ENCODE measurements at places on chromosomes 7 and 10.

DNA sequence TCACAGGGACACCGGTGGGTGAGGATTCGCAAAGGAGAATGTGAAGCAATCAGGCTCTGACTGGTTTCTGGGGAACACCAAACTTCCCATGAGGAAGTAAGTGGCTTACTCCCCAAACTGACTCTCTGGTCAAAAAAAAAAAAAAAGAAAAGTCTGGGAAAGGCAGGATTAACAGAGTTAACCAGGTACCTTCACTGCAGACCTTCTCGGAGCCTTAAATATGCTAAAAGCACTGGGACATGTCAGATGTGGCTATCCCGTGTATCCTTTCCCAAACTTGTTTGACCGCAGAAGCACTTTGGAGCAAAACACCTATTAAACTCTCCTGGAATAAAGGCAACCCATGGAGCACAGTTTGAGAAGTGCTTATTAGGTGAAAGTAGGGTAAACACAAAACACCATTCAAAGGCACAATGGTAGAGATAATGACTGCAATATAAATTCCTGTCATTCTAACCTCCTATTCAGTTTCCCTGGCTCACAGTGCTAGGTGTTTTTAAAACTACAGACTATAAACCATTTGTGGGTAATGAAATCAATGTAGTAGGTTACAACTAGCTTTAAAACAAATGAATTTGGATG, 44.1 kb upstream of the MXI1 start:
- DNase-seq: no peak

GRCh38 chr10:132066812-132067211, 1.1 kb downstream of the JAKMIP3 start:
- DNase-seq: no peak

DNA sequence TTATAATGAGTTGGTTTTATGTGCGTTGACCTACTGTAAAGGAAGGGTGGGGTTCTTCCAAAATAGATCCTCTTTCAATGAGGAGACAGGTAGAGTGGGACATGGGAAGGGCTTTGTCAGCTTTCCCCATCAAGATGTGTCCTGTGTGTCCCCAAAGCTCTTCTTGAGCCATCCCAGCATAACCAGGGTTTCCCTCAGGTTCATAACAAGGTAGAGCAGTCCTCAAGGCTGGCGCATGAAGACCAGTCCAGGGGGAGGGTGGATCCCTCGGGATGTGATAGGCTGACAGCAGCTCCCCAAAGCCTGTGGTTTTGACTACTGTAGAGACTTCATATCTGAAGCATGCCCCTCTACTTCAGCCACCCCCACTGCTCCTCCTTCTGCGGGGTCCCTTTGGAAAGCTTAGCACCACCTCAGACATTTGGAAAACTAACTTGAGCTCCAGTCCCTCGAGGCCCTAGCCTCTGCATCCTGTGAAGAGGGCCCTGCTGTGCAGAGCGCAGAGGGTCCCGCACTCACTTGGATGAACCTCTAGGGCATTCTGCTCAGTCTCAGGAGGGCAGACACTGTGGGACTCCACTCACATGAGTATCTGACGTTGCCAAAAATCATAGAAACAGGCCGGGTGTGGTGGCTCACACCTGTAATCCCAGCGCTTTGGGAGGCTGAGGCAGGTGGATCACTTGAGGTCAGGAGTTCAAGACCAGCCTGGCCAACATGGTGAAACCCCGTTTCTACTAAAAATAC, 1.1 kb upstream of the GIMAP8 start:
- DNase-seq: no peak

DNA sequence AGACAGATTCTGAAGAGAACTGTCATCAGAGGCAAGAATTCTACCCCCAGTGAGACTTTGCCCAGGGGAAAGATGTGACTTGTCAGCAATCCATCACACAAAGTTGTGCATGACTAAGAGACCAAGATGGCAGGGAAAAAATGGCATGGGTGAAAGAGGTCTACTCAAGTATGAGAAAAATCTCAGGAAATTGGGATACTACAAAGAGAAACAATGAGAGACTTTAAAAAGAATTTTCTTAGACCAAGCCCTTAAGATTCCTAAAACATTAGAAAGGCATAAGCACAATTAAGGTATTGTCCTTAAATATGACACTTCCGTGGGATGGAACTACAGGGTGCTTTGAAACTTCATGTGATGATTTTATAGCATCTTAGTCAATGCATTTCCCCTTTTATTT, 45.6 kb upstream of the PDE1C start:
- DNase-seq: no peak

DNA sequence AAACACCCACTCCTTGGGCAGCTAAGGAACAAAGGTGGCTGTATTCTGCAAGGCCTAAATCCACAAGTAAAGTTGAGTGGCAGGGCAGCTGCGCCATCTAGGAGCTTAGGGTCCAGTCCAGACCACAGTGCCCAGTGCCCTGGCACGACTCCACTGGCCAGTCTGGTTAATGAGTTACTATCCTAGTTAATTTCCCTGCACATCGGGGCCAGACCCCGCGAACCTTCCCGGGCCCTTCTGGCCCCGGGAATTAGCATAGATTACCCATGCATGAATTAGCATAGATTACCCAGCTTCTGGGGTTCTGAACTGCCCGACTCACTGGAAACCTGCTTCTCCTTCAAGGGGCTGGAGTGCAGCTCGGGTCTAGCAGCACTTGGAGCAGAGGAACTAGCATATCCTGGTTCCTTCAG, 3.2 kb upstream of the EMX2 start:
- DNase-seq: no peak

DNA sequence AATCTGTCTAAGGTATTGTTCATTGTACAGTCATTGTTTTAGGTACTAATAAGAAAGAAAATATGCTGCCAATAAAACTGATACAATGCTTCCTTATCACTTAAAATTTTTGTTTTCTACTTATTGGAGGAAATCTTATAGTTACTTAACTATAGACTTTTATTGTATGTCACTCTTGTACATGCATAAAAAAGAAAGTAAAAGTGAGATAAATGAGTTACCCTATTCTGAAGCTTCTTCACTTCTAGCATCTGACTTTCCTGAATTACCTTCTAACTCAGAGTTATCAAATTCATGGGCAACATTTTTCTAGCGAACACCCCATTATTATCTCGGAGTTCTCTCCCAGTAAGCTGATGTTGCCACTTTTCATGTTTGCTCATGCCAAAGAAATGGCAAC, 504.9 kb downstream of the SH2D4B start:
- DNase-seq: no peak

GRCh38 chr10:13503745-13504463, 24.9 kb downstream of the BEND7 start:
- no peak for DNase-seq

GRCh38 chr10:29735628-29736365, 101.0 kb upstream of the SVIL start:
- DNase-seq: peak; percentile 86

GRCh38 chr10:35460852-35461460, 124.6 kb downstream of the CCNY start:
- no peak for DNase-seq

DNA sequence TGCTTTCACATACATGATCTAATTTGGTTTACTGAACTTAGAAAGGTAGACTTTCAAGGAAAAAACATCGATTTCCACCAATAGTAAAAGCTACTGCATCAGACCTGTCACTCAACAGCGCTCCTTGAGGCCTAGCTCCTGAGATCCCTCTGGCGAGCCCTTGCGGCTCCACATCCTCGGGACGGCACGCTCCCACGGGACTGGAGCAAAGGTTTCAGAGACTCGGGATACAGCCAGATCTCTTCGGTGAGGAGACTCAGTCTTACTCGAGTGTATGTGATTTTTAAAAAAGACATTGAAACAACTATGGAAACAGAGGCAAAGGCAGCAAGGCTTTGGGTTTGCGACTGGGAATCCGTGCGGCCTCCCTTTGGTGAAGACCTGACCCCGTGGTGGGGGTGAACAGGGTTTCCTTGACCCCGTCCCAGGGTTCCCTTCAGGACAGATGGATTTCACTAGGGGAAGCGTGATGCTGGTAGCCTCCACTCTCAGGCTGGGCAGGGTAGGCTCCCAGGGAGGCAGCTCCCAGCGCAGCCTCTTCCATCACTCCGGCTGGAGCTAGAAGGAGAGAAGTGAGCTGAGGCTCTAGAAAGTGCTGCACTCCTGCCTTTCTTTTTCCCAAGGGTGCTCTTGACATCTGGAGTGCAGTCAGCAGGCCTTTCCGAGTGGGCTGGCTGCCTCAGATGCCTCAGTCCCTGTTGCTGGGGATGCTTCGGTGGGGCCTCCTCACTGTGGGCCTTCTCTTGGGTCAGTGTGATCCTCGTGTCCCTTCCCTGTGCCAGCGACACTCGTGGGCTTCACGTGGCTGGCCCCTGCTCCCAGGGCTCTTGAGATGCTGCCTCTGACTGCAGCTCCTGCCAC, 5.8 kb upstream of the ATP6V0E2 start:
- DNase-seq: no peak

- DNase-seq: no peak
These were observed 59.9 kb downstream of the CACUL1 start for GRCh38 chr10:118694848-118695247.

DNA sequence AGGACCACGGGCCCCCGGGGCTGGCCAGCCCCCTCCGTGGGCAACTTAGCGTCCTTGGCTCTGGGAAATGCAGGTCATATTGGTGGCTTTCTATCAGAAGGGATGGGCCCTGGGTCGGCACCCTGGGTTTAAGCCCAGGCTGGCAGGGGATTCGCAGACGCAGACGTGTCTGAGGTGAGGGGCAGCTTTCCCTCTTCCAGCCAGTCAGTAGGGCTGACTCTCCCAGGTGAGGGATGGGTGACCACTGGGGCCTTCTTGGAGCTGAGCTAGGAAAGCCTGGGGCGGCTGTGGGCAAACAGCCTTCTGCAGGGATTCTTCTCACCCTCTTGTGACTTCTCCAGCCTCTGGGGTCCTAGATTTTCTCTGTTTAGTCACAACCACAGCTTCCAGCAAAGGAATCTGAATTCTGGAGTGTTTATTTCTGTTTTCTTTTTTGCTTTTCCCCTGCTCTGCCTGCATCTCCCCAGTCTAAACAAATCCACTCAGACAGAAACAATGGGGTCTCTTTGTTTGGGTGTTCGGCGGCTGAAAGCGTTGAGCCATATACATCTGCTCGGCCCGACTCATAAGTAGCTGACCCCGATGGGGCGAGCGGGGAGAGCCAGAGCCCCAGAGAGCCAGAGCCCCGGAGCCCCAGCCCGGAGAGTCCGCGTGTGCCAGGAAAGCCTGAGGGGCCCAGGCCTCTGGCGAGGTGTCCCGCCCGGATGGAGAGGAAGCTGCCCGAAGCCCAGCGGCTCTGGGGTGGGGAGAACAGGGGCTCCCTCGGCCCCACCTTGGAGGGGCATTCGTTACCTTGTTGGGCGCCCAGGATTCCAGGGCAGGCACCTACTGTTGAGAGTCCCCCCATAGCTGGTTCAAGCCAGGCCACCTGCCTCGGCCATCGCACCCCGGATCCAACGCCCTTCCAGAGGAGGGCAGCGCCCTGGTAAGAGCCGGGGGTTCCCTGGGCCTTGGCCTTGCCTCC, 2.0 kb downstream of the MNX1 start:
- no peak for DNase-seq

- peak; percentile 17 for DNase-seq
These were observed 1.1 kb downstream of the KIAA1217 start for GRCh38 chr10:24209946-24210491.
